Endothelial cell (in vitro differentiated cells): ENCODE measurements at places on chromosomes 16 and 17. TPM values are rescaled to one million over a fixed set of nuclear protein-coding genes. Genes with fewer than 3 reads are reported as not detected.

GRCh38 chr16:12207939-12208338 is 231.4 kb downstream of the SNX29 start:
- H3K4me1 ChIP-seq = no peaks in the 10 kb centered on the region
- no peak for DNase-seq
- no peaks in the 10 kb centered on the region for H3K36me3 ChIP-seq
- H3K27me3 ChIP-seq = peaks cover 7% of the 10 kb centered on the region
- no peak overlapping the region for H3K4me3 ChIP-seq

GRCh38 chr17:79847698-79848369 is 8.6 kb upstream of the CBX4 start:
- H3K27ac ChIP-seq = no peak overlapping the region
- no peaks in the 10 kb centered on the region for H3K4me1 ChIP-seq
- no peaks in the 10 kb centered on the region for H3K36me3 ChIP-seq
- H3K4me3 ChIP-seq = no peak overlapping the region

- H3K4me3 ChIP-seq = no peak overlapping the region
- H3K27ac ChIP-seq = no peak overlapping the region
- H3K27me3 ChIP-seq = no peaks in the 10 kb centered on the region
Measured at GRCh38 chr16:56234737-56235136, 43.4 kb downstream of the GNAO1 start.

DNA sequence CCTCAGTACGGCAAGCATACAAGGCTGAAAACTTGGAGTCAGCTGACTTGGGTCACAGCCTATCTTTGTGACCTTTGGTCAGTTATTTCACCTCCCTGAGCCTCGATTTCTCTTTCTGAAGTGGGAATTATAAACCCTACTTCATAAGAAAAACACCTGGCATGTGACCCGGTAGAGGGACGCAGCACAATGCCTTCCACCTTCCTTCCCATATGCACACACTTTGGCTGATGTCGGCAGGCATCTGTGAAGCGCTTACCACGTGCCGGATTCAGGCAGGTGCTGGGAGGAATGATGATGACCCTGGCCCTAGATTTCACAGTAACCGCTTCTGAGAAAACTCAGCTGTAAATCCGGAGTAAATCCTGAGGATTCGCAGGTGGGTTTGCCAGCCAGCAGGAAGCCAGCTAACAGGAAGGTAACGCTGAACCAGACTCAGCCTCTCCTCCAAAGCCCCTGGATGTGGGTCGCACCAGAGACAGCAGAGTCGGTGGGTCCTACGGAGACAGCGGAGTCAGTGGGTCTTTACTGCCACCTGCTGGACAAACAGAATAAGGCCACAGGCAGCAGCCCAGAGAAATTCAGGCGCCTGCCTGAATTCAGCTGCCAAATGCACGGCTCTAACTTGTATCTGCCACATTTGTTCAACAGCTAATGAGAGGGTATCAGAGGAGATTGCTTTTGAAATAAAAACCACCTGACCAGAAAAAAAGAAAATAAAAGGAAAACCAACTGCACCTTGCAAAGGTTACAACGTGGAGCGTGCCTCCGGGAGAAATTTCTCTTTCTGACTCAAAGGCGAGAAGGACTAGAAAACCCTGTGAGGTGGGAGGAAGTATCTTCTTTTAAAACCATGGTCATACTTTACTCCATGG is 16.6 kb downstream of the COPRS start:
- no peak overlapping the region for H3K27ac ChIP-seq
- DNase-seq = peak; percentile 83
- H3K4me1 ChIP-seq = no peaks in the 10 kb centered on the region
- H3K4me3 ChIP-seq = no peak overlapping the region

- peaks cover 4% of the 10 kb centered on the region for H3K27me3 ChIP-seq
- H3K4me1 ChIP-seq = no peaks in the 10 kb centered on the region
- DNase-seq = no peak
- no peaks in the 10 kb centered on the region for H3K36me3 ChIP-seq
Measured at GRCh38 chr16:12390644-12391043, 413.0 kb downstream of the CPPED1 start.

GRCh38 chr16:77148121-77148520 is 42.9 kb upstream of the MON1B start:
- no peaks in the 10 kb centered on the region for H3K4me1 ChIP-seq
- H3K36me3 ChIP-seq = no peaks in the 10 kb centered on the region
- H3K27ac ChIP-seq = no peak overlapping the region
- H3K4me3 ChIP-seq = no peak overlapping the region
- peaks cover 8% of the 10 kb centered on the region for H3K27me3 ChIP-seq

DNA sequence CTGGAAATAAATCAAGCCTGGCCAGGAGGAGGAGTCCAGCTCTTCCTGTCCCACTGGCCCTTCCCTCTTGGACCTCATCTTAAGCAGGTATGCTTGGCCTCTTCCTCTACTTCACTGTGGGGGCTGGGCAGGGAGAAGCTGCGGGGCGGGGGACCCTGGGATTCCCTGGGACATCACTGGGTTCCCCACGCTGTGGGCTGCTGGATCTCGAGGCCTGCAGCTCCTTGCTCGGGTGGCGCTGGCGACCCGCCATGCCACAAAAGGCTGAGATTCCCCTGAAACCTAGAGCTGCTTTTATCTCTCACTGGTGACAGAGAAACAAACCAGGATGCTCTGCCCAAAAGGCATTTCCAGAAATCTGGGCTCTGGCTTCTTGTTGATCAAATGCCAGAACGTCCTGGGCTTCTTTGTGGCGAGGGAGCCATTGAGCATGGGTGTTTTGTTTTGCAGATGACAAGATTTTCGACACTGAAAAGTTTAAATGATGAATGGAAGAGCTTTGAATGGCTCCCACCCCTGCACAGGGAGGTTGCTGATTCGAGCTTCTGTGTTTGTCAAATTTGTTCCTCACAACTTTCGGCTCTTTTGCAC is 8.6 kb upstream of the PGS1 start:
- no peaks in the 10 kb centered on the region for H3K36me3 ChIP-seq
- peaks cover 3% of the 10 kb centered on the region for H3K27me3 ChIP-seq
- peaks cover 44% of the 10 kb centered on the region for H3K4me1 ChIP-seq
- H3K4me3 ChIP-seq = no peak overlapping the region
- DNase-seq = no peak
- H3K27ac ChIP-seq = no peak overlapping the region

- H3K36me3 ChIP-seq = no peaks in the 10 kb centered on the region
- H3K27me3 ChIP-seq = peaks cover 42% of the 10 kb centered on the region
- no peak for DNase-seq
- peaks cover 54% of the 10 kb centered on the region for H3K4me1 ChIP-seq
Measured at GRCh38 chr17:48577330-48577945, 712 bp downstream of the HOXB4 start.

DNA sequence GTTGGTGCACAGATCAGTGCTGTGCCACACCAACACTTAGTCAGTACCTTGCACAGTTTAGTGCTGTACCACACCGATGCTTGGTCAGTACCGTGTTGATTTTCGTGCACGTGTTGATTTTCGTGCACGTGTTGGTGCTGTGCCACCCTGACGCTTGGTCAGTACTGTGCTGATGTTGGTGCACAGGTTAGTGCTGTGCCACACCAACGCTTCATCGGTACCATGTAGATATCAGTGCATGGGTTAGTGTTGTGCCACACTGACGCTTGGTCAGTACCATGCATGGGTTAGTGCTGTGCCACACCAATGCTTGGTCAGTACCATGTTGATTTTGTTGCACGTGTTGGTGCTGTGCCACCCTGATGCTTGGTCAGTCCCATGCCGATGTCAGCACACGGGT is 103.5 kb downstream of the NPIPB11 start:
- no peak overlapping the region for H3K27ac ChIP-seq
- no peak overlapping the region for H3K4me3 ChIP-seq
- peaks cover 3% of the 10 kb centered on the region for H3K4me1 ChIP-seq
- DNase-seq = no peak
- H3K36me3 ChIP-seq = no peaks in the 10 kb centered on the region

The SLC25A11 gene
- total RNA-seq = 47.5 TPM

The CA5A gene
- not detected for total RNA-seq

The SEZ6L2 gene
- total RNA-seq = 34.2 TPM

The TMEM100 gene
- 29.3 TPM for total RNA-seq
